AG09319 (cell line): ENCODE measurements at places on chromosomes 5 and 9.

DNA sequence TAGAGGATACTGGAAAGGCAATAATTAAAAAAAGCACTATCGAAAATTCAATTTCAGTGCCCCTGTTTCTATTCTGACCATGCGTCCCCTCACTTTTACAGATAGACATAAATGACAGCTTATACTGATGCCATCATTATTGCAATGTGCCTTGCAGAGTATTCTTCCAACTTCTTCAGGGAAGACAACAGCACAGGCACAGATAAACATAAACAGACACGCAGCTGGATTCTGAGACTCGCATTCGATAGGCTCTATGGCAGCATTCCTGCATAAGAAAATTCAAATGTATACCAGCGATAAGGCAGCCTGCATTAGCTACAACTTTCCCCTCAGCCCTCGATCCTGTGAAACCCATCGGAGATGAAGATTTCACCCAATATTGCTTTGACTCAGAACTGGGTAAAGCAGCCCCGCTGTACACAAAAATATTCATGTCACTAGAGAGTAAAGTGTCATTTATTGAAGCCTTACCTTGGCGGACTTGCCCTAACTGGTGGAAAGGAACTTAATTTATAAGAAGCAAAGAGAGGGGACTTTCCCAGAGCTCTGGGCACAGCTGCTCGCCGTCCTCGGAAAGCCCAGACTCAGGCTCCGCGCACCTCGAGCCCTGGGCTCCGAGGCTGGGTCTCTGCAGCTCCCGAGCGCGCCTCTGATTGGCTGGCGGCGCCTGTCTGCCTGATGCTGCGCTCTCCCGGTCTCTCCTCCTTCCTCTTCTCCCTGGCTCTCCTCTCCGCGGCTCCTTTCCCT is at the start of gene CDH18:
CDH18 (minus strand) TSS at position 589 of the 750 bp plus-strand sequence. CDS start 149,214 bp downstream, outside the sequence.
- no peak for DNase-seq

DNA sequence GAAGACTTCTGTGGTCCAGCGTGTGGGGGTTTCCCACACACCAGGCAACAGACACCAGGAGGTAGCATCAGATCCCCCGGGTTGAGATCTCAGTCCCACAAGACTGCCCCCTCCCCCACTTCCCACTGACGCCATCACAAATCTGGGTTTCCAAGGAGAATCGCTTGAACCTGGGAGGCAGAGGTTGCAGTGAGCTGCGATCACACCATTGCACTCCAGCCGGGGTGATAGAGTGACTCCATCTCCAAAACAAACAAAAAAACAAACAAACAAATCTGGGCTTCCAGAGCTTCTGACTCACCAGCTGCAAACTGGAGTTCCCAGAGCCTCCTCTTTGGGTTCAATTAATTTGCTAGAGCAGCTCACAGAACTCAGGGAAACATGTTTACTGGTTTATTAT is 4.7 kb upstream of the GBGT1 start:
- DNase-seq = no peak

GRCh38 chr9:36935768-36936497 is 98.1 kb downstream of the PAX5 start:
- DNase-seq = no peak

DNA sequence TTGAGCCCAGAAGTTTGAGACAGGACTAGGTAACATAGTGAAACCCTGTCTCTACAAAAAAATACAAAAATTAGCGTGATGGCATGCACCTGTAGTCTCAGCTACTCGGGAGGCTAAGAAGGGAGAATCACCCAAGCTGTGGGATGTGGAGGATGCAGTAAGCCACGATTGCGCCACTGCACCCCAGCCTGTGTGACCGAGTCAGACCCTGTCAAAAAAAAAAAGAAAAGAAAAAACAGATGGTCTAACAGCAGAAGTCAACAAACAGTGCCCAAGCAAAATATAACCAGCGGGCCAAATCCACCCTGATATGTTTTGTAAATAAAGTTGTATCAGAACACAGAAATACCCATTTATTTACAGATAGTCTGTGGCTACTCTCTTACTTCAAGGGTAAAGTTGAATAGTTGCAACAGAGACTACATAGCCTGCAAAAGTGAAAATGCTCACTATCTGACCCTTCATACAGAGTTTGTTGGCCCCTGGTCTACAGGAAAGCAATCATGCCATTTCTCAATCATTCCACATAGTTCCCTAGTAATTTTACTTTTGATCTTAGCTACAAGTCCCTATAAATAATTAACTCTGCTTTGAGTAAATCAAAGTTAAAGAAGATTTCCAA is 383.7 kb downstream of the TLE1 start:
- DNase-seq = no peak

DNA sequence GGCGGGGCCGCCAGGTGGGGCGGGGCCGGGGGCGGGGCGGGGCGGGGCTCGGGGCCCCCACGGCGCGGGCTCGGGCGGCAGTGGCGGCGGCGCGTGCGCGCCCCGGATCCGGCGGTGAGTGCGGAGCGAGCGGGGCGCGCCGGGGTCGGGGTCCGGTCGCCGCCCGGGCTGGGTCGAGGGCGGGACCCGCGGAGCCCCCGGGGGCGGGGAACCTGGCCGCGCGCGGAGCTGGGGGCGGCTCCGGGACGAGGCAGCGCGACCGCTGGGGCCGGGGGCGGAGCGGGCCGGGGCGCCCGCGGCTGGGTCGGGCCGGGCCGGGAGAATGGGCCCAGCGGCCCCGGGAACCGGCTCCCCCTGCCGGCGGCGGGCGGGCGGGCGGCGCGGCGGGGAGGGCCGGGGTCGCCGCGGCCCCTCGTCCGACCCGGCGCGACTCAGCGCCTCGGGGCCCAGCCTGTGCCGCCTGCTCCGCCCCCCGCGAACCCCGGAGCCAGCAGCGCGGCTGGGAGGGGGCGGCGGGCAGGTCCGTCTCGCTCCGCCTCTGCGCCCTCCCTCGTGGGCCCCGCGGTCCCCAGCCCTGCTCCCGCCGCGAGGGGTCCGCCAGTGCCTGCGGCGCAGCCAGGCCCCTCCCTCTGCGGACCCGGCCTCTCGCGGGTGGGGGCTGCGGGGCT is 3.1 kb downstream of the EGFL7 start:
- DNase-seq = no peak

GRCh38 chr5:1477341-1477740 is 32.1 kb upstream of the SLC6A3 start:
- DNase-seq = no peak
